ENCODE measurements at places on chromosomes 5 and 9.

GRCh38 chr9:124251204-124251603 lies 6.5 kb upstream of the NEK6 start:
- DNase-seq: peak; percentile 36

GRCh38 chr5:80387063-80387768 lies 20.6 kb upstream of the ZFYVE16 start:
- no peak for DNase-seq

DNA sequence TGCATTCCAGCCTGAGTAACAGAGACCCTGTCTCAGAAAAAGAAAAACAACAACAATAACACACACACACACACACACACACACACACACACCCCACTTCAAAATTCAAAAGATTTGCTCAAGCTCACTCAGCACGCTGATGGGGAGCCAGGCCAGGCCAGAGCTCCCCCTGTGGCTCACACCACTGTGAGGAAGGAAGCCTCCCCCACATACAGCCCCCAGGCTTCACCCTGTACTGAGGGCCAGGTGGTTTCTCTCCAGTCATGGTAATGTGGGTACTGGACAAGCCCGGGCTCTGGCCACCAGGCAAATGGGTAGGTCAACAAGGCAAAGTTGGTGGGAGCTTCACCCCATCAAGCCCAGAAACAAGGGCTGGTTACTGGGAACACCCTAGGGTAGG lies 19.0 kb downstream of the ATOX1 start:
- no peak for DNase-seq

DNA sequence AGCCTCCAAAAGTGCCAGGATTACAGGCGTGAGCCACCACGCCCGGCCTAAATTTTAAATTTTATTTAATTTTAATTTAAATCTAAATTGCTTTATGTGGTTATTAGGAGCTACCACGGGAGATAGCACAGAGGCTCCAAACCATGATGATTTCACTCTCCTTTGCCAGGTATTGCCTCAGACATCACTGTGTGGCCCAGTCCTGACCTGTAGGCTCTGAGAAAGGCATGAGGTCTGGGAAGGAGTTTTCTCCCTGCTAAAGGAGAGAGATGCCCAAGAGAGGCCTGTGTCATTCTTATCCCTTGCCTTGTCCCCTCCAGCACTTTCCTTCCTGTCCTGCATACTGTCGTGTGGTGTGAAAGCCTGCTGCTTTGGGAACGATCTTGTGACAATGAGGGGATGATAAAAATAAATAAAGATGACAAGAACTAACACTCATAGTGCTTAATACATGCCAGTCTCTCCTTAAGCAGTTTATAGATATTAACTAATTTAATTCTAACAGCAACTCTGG lies 37.0 kb upstream of the BASP1 start:
- DNase-seq: no peak

- no peak for DNase-seq
These were observed 946.3 kb upstream of the COX7C start for GRCh38 chr5:85671223-85671970.

- DNase-seq: no peak
These were observed 168.6 kb downstream of the EFNA5 start for GRCh38 chr5:107501965-107502675.

DNA sequence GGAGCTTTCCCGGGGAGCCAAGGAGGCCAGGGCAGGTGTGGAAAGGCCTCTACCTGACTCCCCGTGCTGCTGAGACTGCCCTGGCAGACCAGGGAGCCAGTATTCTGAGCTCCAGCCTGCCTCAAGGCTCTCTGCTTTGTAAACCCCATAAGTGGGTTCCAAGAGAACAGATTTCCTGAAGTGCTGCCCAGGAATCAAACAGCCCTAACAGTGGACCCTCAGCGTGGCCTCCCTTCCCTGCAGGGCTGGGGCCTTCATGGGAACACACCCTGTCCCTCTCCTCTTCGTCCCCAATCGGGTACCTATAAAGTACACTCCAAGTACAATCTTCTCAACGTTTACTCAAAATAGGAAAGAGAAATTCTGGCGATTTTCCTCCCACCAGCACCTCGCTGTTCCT lies 252.5 kb downstream of the FSTL4 start:
- DNase-seq: no peak

DNA sequence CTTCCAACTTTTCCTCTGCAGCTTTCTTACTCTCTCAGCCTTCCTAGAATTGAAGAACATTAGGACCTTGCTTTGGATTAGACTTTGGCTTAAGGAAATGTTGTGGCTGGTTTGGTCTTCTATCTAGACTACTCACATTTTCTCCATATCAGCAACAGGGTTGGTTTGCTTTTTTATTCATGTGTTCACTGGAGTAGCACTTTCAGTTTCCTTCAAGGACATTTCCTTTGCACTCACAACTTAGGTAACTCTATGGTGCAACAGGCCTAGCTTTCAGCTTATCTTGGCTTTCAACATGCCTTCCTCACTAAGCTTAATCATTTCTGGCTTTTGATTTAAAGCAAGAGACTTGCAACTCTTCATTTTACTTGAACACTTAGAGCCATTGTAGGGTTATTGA lies 153.1 kb downstream of the CCDC192 start:
- no peak for DNase-seq

GRCh38 chr9:115016344-115016743 lies 86.0 kb upstream of the TNFSF8 start:
- DNase-seq: no peak

DNA sequence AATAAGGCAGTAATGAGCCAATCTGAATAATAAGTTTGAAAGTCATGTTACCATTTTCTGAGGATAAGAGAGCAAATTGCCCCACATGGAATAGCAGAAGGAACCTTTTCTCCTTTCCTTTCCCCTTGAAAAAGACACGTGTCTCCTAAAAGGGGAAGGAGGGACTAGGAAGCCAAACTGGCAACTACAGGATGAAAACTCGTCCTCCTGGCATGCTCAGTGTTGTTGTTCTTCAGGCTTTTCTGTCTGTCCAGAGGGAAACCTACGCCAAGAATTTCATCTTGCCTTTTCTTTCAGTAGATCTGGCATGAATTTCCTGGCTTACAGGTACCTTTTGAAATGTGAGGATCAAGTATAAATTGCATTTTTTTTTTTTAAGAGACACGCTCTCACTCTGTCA lies 355.9 kb upstream of the TLE4 start:
- no peak for DNase-seq

GRCh38 chr5:126188804-126189203 lies 234.4 kb upstream of the GRAMD2B start:
- DNase-seq: no peak

GRCh38 chr5:43038496-43038989 lies 1.6 kb downstream of the ANXA2R start:
- peak; percentile 43 for DNase-seq

- DNase-seq: no peak
These were observed 68.0 kb upstream of the FANCC start for GRCh38 chr9:95385521-95385920.

DNA sequence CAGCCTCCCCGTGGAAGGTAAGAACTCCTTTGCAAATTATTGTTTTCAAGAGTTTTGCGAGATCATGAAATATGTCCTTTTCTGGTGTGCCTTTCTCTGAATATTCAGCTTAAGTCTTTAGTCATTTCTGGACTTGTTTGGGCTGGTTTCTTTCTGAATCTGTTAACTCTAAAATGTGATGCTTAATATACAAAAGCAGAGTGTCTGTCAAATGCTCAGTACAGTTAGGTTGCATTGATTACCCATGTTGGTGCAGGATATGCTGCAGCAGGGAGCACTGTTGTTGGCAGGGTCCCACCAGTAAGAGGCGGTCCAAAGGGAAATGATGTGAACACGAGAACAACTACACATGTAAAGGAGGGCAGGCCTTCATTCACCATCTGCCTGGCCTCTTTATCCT lies 47.7 kb downstream of the SPTAN1 start:
- no peak for DNase-seq

- no peak for DNase-seq
These were observed 480.9 kb downstream of the CDK5RAP2 start for GRCh38 chr9:120099065-120099464.

DNA sequence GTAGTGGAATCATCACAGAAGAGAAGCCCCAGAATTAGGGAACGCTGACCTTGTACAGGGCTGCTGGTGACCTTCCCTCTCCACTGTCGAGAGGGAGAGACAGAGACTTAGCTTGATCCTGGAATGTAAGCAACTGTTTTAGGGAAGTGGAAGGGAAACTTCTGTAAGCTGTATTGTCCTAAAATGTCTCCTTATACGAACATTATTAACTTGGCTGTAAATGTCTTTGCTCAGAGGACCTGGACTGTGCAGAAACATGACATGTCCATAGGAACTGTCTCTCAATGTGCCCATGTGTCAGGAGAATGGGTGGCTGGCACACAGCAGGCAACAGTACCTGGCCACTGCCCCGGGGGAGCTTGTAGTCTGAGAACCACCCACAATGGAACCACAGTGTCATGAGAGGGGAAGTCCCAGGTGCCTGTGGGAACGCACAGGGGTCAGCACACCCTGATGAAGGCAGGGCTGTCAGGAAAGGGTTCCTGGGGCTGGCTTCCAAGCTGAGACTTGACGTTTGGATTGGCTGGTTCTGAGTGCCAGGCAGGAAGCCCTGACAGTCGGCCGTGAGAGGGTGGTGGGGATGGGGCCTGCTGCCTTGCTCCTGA lies 34.0 kb downstream of the DAP start:
- no peak for DNase-seq

DNA sequence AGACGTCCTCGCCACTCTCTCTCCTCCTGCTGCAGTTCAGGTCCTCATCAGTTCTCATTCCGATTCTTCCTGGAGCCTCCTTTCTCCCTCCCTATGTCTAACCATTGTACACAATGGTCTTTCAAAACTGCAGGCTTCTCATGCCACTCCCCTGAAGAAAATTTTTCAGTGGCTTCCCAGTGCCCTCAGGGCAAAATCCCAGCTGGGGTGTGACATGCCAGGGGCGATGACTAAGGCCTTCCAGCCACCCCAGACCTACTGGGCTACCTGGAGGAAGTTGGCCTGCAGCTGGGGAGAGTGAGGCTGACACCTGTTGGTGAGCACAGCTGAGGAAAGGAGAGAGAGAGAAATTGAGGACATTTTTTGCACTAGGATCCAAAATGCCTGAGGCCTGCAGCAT lies 65.2 kb downstream of the SREK1 start:
- no peak for DNase-seq

Data from NCI-H1417 (cell line).